Stimulated activated CD4-positive, alpha-beta T cell treated with anti-CD3 and anti-CD28 coated beads, Interleukin-2, amount 100 ng/mL, for 4 hours (primary cell): ENCODE measurements at places on chromosomes 2 and 18.

- no peak for DNase-seq
These were observed 60.9 kb upstream of the TFCP2L1 start for GRCh38 chr2:121345887-121346286.

- DNase-seq = no peak
These were observed 18.9 kb downstream of the ASB1 start for GRCh38 chr2:238445409-238446190.

GRCh38 chr2:110729106-110729505 lies 3.3 kb upstream of the ACOXL start:
- no peak for DNase-seq

- no peak for DNase-seq
These were observed 35.9 kb upstream of the MGAT5 start for GRCh38 chr2:134217924-134218323.

GRCh38 chr2:204060841-204061240 lies 124.3 kb downstream of the ICOS start:
- no peak for DNase-seq

DNA sequence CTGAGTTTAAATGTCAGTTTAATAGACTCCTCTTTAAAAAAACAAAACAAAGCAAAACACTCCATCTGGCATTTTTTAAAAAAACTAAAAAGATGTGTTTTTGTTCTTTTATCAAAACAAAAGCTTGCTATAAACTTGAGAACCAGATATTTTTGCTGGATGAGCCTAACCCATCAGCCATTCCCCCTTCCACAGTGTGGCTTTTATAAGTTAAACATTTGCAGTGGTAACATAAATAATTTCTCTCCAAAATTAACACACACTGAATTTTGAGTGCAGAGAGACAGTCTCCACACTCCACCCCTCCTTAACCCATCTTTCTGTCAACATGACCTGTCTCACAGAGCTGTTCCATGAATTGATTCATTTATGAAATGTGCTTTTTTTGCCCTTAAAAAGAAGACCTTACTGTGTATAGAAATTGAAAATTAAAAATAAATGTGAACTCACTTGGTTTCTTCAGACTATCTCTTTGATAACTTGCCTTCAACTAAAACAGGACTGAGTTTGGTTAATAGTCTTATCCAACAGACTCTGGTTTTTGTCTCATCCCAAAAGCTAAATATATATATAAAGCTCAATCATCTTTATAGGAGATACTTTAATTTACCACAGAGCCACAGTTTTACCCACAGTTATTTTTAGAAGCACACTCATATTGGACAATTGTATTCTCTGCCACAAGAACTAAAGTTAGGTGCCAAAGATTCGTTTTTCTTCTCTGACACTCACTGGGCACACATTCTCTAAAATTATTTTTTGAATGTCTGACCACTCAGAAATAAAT lies 64.8 kb upstream of the STK39 start:
- DNase-seq = no peak
